NCI-H345 (cell line): ENCODE measurements at places on chromosomes 7 and 10.

GRCh38 chr10:126895214-126895781 is 9.9 kb upstream of the DOCK1 start:
- DNase-seq: no peak

- DNase-seq: no peak
Measured at GRCh38 chr10:16509996-16510395, 11.7 kb downstream of the C1QL3 start.

DNA sequence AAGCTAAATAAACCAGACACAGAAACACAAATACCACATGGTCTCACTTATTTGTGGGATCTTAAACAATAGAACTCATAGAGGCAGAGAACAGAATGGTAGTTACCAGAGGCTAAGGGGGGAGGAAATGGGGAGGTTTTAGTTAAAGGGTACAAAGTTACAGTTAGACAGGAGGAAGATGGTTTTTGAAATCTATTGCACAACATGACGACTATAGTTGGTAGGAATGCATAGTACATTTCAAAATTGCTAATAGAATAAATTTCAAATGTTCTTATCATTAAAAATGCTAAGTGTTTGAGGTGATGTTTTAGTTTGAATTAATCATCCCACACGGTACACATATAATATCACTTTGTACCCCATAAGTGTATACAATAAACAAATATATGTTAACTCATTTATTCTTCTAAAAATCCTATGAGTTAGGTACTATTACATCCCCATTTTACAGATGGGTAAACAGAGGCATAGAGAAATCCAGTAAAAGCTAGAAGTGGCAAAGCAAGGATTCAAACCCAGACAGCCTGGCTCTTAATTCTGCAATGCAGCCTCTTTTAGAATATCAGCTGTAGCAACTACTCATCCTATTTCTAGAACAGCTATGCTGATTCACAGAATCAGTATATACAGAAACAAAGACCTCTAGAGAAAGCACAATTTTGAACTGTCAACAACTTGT is 50.9 kb downstream of the HBP1 start:
- DNase-seq: no peak

- no peak for DNase-seq
Measured at GRCh38 chr10:48439581-48440041, 133.1 kb downstream of the MAPK8 start.

GRCh38 chr10:118912961-118913600 is 116.4 kb upstream of the NANOS1 start:
- DNase-seq: no peak

- no peak for DNase-seq
Measured at GRCh38 chr10:71179382-71179781, 33.0 kb upstream of the UNC5B start.

DNA sequence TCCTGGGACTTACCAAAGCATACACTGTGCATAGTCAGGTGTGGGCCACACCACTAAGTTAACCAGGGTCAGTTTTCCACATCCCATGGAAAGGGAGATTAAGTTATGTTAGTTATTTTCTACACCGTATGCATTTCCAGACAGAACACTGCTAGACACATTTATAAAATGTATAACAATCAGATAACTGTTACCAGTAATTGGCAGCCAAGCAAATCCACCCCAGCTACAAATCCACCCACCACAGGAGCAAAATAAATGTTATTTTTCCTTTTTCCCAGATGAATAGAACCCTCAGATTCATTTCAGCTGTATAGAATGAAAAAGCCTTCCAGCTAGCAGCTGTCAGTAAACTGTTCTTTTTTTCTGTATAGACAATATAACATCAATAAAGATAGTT is 256.9 kb upstream of the FZD1 start:
- DNase-seq: no peak

GRCh38 chr10:78623578-78624215 is 445.1 kb upstream of the ZMIZ1 start:
- peak; percentile 16 for DNase-seq

- DNase-seq: no peak
Measured at GRCh38 chr10:14723052-14723689, 51.5 kb downstream of the FAM107B start.

GRCh38 chr10:128914681-128915080 is 552.4 kb upstream of the MGMT start:
- DNase-seq: no peak

- no peak for DNase-seq
Measured at GRCh38 chr7:44141221-44141850, at the start of gene MYL7. MYL7 (minus strand) TSS chr7:44141332; CDS start chr7:44141305, 27 bp downstream.

DNA sequence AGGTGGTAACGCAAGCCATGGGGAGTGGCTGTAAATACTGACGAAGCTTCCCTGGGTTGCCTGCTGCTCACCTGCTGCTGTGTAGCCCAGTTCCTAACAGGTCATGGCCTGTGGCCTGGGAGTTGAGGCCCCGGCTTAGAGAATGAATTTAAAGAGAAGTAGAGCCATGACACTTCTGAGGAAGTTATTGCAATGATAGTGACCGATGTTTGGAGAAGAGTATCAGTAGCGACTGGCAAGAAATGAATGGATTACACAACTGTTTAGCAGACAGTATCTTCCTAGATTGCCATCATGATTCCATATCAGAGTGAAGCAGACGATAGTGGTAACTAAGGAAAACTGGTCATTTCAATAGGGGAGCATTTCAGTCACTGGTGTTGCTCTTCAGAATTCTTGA is 249.6 kb downstream of the PLXDC2 start:
- DNase-seq: no peak

DNA sequence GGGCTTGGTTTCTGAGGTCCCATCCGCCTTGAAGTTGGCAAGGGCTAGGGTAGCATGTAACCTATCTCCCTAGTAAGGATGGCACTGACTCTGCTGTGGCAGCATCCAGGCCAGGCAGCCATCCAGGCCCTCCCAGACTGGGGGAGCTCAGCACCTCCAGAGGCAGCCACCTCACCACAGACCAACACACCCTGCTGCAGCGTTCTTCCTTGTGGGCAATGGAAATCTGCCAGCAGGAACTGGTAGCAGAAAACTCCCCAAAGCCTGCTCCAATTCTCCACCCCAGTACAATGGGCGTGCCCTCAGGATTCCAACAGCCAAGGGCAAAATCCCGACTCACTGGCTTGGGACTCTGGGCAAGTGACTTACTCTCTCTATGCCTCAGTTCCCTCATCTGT is 27.5 kb downstream of the DLG5 start:
- no peak for DNase-seq

DNA sequence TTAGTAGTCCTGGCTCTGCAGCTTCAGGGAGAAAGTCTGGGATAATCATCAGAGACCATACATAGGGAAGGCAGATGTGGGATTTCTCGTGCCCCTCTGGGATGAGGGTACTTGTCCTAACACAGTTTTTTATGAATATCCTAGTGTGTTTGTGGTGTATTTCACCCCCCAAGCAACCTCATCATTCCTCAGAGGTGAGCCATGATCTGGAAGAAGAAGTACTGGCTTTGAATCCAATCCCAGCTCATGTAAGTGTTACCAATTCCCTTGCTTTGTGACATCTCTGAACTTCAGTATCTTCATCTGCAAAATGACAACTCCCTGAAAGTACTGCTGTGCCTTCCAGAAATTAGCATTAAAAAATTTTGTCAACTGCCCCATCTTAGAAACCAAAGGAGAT is 347.5 kb upstream of the ZMIZ1 start:
- DNase-seq: no peak

- DNase-seq: no peak
Measured at GRCh38 chr7:158758586-158759244, 54.1 kb upstream of the NCAPG2 start.

DNA sequence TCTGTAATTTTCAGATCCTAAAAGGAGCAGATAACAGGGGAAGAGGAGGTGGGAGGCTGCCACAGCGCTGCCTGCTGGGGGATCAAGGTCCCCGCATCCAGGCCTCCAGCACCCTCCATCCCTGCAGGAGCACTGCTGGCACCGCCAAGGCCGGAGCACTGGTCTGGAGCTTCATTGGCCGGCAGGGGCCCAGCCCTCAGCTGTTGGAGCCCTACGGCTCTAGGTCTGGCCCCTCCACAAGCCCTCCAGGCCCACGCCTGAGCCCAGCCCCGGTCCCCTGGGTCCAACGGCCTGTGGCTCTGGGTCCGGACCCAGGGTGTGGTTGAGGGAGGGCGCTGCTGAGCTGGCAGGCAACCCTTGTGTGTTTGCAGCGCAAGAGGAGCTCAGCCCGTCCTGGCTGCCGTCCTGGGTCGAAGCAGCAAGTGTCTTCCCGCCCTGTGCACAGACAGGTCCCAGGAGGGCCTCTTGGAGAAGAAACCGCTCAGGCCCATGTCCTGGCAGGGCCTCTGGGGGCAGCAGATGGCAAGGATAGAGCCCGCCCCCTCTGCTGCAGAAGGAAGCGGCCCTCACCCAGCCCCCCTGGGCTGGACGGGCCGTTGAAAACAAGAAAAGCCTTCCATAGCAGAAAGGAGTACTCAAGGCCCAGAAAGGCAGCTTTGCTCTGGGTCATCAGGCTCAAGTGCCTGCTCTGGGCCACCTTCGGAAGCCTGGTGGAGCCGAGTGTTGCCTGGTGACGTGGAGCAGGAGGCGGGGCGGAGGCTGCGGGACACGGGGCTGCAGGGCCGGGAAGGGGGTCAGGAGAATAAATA is 54.3 kb upstream of the TNRC18 start:
- no peak for DNase-seq

DNA sequence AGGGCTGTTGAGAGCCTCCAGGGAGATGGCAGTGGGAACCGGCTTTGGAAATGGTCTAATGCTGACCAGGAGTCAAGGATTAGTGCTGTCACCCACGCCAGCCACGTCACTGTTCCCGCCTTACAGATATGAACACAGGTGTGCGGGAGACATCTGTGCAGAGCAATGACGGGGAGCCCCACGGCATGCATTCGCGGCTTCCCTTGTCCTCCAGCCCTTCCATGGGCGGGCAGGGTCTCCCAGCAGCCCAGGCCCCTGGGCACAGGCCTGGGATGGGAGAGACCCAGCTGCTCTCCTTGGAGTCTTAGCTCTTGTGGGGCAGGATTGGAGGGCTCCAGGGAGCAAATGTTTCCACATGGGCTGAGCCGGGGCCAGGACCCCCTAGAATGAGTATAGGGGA is 94.2 kb downstream of the MYL10 start:
- no peak for DNase-seq

DNA sequence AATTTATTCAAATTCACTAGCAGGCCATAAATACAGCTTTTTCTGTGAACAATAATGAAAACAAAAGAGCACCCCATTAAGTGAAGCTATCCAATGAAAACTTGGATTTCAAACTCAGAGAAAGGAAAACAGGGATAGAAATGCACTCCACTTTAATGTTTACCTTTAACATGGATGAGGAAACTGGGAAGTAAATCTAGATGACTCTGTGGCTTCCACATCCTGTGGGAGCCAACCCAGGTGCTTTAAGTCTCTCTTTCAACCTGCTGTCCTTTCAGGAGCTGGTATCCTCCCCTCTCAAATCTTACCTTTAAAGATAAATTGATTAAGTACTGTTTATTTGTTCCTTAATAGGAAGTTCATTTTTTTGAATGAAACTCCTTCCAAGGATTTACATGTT is 21.5 kb upstream of the SGMS1 start:
- no peak for DNase-seq

DNA sequence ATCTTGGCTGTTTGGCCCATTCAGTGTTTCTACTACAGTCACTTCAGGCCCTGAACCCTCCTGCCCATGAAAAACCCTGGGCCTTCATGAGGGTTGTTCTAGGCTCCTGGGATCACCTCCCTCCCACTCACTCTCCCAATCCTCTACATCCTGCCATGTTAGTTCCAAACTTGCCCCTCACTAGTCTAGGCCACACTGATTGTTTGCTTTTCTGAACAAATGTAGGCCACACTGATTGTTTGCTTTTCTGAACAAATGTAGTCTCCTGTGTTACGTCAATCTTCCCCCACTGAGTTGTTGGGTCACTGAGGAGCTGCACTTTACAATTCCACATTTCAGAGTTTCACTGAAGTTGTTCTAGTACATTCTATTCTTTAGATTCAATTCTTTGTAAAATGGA is 5.3 kb upstream of the ALDH18A1 start:
- no peak for DNase-seq

DNA sequence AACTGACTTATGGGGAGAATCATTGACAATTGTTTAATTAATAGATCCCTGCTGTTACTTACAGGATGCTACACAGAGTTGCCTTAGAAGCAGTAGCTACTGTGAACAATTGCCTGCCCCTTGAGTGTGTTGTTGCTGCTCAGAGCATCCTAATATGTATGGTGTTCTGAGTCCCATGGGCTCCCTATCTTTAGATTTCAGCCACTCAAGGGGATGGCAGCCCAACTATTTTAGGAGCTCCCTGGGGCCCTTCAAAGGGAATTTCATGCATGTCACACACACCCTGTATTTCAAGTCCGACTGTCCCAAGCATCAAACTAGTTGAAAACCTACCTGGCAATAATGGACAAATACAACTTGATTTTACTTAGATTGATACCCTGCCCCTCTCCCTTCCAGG is 111.2 kb downstream of the NOC3L start:
- no peak for DNase-seq

DNA sequence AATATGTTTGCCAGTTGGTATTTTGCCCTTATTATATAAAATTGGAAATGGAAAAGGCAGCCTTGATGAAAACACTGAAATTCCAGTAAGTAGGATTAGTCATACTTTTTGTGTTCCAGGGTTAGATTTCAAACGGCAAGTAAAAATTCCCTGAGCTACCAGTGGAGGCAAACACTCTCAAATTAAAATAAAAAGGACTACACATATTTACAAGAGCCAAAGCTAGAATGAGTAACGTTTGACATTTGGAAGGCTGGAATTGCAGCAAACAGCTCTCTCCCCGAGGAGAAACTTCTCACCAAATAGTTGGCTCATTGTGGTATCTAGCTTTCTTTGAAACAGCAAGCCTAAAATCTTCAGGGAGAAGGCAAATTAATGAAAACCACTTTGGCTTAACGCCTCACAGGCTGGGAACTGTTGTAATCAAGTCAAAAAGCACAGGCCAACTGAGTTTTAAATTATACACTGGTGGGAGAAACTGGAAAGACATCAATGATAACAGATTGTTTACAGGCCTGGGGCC is 288.4 kb downstream of the SNX13 start:
- no peak for DNase-seq

DNA sequence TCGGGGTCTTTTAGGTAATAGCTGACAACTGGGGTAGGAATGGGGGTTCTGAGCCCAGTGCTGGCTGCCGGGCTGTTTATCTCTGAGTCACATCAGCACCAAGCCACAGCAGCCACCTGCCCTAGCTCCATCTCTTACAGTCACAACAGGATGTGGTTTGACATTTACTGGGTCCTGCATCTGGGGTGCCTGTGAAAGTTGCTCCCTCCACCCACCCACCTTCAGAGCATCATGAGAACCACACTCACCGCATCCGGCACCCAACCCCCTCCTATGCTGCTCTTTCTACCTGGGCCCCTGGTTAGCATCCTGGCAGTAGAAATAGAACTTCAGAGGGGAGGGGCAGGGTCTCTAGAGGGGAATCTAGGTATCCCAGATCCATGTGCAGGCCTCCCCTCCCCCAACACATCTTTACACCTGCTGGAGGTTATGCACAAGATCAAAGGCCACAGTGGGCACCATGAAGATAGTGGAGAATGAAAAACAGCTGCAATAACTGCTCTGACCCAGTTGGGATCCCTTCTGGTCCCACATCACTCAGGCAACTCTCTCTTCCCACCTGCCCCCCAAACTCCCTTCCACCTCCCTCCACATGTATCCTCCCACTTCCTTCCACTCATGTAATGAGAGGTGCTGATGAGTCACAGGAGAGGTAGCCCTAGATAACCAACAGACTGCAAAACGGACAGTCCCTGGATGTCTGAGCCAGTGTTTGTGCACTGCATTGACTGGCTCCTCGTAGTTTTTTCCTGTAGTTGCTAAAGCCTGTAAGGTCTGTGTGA is 38.2 kb downstream of the PRSS2 start:
- no peak for DNase-seq
